ENCODE measurements at places on chromosomes 4 and X.

- no peak for DNase-seq
These were observed 368.6 kb downstream of the HNRNPD start for GRCh38 chr4:82005158-82005557.

DNA sequence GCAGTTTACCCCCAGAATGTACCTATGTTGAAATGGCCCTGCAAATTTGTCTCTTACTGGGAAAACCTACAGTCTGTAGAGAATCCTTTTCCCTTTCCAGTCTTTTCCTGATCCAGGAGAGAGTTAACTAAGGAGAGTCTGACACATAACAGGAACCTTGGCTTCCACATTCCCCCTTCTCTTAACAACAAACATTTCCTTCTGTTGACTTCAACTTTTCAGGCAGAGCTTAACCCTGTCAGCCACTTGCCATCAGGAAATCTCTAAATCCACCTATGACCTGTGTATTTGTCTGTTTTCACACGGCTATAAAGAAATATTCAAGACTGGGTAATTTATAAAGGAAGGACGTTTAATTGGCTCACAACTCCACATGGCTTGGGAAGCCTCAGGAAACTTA, 45.6 kb upstream of the GPR78 start:
- no peak for DNase-seq

GRCh38 chrX:46642145-46642544, 68.6 kb downstream of the CHST7 start:
- no peak for DNase-seq

DNA sequence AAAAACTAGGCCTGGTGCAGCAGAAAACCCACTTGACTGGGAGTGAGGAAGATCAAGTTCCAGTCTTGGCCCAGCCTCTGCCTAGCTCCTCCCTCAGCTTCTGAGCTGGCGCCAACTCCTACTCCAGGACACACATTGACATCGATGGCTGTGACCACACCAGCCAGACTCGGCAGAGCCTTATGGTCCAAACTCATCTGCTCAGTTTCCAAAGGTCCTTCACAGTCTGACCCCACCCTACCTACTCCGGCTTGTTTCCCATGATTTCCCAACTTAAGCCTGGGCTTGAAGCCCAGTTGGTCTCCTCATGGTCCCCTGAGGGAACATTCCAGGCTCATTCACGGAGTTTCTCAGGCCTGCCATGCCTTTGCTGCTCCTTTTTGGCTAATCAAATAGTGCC, 10.1 kb downstream of the ELF4 start:
- DNase-seq: no peak

DNA sequence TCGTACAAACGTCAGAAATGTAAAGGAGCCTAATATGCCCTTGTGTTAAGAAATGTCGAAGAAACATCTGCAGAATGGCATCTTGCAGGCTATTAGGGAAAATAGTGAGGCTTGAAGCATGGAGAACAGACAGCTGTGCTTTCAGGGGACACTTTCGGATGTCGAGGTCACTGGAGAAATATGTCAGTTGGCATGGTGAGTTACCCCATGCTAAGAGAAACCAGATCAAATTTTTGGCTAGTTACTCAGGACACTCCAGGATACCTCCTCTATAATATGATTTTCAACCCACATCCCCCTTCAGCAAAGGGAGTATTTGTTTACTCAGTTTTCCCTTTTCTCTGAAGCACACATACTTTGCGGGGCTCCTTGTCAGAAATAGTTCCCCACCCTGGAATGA, 171.4 kb downstream of the GPC3 start:
- DNase-seq: no peak

GRCh38 chrX:15271757-15272156, 1.9 kb upstream of the ASB9 start:
- DNase-seq: no peak

Data from type B pancreatic cell (in vitro differentiated cells).